Sciatic nerve (tissue), 2 donors: ENCODE measurements at places on chromosomes 5 and 9.

DNA sequence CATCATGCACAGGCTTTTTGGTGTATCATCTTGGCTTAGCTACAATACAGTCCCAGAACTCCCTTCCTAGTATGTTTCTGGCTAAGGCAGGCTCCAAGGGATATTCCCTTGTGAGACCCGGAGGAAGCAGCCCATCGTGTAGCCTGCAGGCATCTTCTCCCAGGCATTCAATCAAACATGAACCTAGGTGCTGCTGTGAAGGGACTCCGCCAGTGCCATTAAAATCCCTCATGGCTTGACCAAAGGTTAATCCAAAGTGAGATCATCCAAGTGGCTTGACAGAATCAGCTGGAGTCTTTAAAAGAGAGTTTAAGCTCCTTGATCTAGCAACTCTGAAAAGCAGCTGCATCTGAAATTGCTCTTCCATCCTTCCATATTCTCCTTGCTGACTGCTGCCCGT, 333.9 kb downstream of the DIRAS2 start:
- DNase-seq = no peak

DNA sequence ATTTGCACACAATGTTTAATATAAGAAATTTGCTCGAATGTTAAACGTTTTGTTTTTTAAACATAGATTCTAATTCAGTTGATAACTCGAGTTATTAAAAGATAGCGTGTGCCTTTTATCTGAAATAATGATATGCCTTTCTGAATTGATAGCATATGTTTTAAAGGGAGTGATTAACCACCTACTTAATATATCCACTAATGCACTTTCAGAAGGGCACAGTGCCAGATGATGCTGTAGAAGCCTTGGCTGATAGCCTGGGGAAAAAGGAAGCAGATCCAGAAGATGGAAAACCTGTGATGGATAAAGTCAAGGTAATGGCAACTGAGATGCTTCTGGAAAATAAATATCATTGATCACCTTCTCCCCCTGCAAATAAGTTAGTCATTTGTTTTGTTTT, 53.9 kb downstream of the ERAP1 start:
- no peak for DNase-seq

- DNase-seq = no peak
Observed at GRCh38 chr5:107242411-107243219, 428.1 kb downstream of the EFNA5 start.

DNA sequence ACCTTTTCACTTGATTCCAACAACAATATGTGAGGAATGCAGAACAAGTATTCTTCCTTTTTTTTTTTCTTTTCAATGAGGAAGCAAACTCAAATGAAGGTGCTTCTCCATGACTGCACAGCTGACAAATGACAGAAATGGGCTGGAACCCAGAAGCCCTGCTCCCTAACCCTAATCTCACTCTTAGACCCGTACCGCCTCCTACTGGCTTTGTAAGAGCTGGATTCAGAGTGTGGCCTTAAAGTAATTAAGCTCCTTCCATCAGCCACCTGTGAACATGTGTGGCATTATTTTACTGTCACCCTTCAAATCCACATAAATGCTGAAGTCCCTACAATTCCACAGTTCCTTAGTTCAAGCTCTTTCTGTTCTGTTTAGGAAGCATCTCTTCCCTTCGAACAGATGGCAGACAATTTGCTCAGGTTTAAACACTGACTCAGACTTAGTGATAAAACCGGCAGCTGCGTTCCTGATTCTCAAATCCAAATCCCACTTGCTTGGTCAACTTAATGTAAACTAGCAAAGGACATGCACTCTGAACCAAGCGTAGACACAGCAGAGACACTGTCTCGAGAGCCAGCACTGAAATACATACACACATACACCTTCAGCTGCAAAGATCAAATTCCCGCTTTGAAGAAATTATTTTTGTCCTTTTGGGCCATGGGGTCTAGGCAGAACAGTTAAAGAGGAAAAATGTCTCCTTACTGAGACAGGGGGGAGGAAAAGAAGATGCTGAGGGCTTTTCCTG, 316.7 kb upstream of the TLE4 start:
- DNase-seq = no peak

- no peak for DNase-seq
Observed at GRCh38 chr5:167916261-167916691, 375.2 kb upstream of the WWC1 start.
